ENCODE measurements at places on chromosomes 13 and 19.

DNA sequence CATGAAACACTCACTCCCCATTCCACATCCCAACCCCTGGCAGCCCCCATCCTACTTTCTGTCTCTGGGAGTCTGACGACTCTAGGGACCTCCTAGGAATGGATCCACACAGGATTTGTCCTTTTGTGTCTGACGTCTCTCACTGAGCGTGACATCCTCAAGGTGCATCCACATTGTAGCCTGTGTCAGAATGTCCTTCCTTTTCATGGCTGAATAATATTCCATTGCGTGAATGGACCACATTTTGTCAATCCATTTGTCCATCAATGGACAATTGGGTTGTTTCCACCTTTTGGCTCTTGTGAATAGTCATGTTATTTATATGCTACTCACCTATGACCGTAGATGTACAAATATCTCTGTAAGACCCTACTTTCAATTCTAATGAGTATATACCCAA is 16.8 kb upstream of the NMRK2 start:
- DNase-seq, result no peak

DNA sequence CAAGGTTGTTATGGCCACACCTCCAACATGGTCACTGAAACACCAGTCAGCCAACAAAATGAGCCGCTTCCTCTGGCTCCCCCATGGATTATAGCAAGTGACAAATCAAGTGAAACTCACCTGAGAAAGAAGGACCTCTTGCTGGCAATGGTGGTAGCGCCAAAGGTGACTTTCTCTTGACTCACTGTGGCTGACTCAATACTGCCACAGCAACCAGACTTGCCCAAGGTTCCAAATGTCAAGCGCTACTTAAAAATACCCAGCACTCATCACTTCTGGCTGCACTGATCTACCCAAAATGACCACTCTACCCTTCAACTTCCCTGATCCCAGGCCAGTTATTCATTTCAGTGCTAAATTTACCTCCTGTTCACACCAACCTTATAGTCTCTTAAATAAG is 495.5 kb downstream of the FOXO1 start:
- DNase-seq, result no peak

- no peak for DNase-seq
These were observed 4.1 kb upstream of the TMEM161A start for GRCh38 chr19:19142347-19142746.

DNA sequence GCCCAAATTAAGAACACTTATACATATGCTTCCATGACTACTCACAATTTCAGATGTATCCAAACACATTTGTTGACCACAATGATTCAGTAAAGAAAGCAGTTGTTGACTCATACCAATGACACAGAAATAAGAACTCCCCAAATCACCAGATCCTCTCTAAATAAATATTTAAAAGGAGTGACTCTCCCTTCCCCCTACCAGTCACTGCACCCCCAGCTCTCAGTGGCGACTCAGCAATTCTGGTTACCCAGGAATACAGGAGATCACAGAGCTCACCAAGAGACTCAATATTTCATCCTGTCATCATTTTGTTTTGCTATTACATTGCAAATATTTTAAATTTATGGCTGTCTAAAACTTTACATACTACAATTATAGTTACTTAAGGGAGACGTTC is 131.5 kb downstream of the RGCC start:
- peak; percentile 92 for DNase-seq

DNA sequence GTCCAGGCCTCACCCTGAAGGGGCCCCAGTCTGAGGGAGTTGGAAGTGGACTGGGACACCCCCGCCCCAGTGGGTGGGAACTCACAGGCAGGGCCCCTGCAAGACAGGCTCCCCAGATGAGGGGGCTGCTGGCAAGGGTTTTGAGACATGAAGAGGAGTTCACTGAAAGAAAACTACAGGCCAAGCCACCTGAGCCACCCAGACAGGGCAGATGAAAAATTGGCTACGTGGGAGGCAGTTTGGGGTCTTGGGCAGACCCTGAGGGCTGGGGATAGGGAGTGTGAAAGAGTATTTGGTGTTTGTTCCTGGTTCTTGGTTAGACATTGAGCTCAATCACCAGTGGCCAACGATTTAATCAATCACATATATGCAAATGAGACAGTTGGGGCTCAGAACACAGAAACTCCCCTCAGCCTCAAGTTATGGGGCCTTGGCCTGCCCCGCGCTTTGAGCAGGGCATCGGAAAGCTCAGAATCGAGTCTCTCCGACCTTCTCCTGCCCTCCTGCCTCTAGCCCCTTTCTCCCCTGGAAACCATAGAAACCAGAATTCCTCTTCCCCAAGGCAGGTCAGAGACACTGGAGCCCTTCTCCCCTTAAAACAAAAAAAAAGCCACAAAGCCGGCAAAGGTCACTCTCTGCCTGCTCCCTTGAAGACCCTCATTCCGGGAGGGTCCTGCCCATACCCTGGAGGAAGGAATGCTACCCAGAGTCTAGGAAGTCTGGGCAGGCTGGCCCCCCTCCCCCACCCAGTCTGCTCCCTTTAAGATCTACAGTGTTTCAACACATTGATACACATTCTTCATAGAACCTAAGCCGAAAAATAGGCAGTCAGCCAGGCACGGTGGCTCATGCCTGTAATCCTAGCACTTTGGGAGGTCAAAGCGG is 1.3 kb upstream of the ISYNA1 start:
- DNase-seq, result peak; percentile 88

GRCh38 chr19:36605101-36605876 is at the start of gene ZNF382:
ZNF382 (plus strand) TSS chr19:36605313; CDS start chr19:36609915, 4,602 bp downstream.
- DNase-seq, result peak; percentile 56

GRCh38 chr13:31437975-31438374 is 238.2 kb downstream of the B3GLCT start:
- no peak for DNase-seq

DNA sequence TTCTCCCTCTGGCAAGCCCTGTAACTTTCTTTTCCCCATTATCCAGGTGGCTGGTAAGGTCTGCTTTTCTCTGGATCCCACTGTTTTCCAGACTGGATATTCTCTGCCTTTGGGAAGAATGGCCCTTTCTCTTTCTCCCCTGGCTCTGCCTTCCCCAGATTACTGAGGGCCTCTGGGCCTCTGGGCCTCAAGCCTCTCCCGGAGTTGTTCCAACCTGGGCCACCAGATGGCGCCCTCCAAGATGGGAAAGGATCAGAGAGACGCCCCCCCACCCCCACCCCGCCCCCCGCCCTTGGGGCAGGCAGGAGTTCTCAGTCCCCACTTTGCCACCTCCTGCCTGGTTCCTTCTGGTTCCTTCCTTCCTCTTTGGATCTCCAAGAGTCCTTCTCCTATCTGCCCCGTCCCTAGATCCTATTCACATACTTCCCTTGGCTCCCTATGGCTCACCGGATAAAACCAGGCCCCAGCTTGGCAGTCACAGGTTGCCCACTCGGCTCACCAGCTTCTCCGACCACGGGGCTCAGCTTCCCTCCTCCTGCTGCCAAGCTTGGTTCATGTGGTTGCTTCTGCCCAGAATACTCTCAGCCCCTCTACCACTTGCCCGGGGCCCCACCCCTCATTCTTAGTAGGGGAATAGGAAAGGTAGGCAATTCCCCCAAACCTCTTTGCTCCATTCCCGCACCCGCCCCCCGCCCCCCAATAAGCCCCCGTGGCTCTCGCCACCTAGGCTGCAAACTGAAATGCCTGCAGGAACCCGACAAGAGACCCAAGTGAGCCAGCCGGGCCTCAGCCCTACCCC is 13.1 kb downstream of the EPS8L1 start:
- peak; percentile 41 for DNase-seq

DNA sequence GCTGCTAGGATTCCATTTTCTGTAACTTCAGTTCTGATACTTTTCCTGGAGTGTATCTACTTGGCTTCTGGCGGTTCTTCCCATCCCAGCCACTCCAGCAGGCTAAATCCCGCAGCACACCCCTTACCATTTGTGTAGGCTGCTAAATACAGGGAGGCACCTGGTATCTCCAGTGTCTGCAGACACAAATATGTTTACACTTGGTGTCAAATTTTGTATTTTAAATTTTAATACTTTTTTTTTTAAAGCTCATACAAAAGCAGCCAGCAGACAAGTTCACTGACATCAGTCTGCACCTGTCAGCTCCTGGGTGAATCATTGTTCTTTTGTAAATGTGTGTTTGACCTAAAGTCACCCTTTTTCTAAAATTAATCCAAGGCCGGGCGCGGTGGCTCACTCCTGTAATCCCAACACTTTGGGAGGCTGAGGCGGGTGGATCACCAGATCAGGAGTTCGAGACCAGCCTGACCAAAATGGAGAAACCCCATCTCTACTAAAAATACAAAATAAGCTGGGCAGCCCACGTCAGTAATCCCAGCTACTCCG is 3.4 kb upstream of the ZSCAN4 start:
- no peak for DNase-seq

- peak; percentile 69 for DNase-seq
These were observed 303.4 kb downstream of the GPC6 start for GRCh38 chr13:93529961-93530360.

DNA sequence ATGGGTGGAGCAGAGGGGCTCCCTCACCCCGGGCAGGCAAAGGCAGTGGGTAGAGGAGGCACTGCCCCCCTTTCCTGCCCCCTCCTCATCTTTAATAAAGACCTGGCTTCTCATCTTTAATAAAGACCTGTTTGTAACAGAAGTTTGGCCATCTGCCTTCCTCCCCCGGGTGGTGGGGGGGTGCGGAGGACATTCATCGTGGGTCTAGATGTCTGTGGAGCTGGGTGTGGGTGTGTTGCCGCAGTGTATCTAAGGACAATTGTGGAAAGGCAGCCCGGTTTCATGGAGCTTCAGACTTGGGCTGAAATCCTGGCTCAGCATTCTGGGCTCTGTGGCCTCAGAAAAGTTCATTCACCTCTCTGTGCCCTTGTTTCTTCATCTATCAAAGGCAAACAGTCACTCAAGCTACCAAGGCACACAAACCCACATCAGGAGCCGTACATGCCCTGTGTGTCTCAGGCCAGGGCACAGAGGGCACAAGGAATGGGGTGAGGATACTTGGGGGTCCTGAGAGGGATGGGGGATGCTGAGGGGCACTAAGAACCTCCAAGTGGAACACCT is 8.8 kb upstream of the SWSAP1 start:
- no peak for DNase-seq
